ENCODE measurements at places on chromosomes 16 and 17.

DNA sequence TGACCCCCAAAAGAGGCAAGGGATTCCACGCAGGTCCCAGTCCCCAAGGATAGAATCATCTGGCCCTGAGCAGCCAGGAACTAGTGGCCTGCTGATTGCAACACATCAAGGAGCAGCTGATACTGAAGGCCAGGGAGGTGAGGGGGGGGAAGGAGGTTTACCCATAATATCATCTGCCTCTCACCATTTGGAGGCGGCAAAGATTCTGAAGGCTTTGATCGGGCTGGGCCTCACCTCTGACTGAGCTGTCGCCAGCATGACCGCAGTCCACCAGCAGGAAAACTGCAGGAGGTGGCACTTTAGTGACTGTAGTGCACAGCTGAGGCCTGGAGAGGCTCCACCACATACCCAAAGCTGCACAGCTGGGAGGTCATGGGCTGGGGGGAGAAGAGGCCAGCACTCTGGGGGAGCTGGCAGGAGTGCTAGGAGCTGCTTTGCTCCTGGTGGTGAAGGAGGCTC is 20.5 kb upstream of the ITGA3 start:
- no peak for DNase-seq

DNA sequence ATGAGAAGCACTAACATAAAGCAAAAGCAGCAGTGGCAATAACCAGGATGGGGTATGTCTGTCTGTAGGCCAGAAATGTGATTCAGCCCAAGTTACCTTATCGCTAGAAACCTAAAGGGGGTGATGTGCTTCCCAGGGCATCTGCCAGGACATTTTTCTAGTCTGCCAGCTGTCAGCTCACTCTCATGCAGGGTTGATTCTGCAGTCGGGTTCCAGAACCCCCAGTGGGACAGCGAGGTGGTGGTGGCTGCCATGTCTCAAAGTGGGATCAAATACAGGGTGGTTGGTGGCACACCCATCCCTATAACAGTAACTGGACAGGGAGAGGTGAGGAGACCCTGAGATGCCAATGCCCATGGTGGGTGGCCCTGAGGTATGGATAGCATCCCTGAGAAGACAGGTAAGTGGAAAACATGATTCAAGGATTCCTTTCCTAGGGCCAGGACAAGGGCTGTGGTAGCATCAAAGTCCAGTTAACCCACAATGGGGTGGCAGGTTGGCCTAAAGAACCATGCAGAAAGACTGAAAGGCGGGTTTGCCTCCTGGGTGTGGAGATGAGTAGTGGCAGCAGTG is 84.3 kb downstream of the TNFRSF13B start:
- DNase-seq = no peak

DNA sequence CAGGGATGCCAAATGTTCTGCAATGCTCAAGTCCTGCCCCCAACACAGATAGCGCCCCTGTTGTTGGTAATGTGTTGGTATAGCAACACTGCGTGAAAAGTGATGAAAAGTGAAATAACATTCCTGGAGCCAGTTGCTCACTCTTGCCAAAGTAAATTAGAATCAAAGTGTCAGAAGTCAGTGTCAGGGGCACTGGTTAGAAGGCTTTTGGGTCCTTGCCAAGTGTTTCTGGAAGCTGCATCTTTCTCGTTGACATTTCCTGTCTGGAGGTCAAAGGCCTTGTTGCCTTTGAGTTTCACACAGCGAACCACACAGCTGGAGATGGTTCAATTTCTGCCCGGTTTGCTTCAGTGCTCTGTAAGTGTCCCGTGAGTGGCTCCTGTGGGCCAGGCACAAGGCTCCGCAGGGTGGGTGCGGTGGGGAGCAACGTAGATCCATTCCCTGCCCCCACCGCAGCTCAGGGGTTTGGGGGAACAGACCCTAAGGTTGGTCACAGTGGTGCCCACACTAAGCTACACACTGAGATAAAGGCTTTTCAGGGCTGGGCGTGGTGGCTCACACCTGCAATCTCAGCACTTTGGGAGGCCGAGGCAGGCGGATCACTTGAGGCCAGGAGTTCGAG is 3.6 kb upstream of the SLC16A5 start:
- DNase-seq = no peak

GRCh38 chr16:80924372-80924978 is 82.2 kb downstream of the CMC2 start:
- no peak for DNase-seq

- no peak for DNase-seq
Measured at GRCh38 chr16:12406158-12406557, 397.5 kb downstream of the CPPED1 start.

DNA sequence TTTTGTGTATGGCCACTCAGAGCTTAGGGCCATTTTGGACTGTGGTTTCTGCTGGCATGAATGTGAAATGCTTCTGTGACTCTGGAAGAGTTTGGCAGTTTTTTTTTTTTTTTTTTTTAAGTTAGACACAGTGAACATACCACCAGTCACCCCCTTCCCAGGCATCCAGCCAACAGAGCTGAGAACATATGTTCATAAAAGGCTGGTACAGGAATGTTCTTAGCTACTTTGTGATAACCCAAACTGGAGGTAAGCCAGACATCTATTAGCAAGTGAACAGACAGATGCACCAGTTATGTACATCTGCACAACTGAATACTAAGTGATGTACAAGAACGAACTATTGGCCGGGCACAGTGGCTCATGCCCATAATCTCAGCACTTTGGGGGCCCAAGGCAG is 92.7 kb downstream of the ABCC1 start:
- peak; percentile 43 for DNase-seq

DNA sequence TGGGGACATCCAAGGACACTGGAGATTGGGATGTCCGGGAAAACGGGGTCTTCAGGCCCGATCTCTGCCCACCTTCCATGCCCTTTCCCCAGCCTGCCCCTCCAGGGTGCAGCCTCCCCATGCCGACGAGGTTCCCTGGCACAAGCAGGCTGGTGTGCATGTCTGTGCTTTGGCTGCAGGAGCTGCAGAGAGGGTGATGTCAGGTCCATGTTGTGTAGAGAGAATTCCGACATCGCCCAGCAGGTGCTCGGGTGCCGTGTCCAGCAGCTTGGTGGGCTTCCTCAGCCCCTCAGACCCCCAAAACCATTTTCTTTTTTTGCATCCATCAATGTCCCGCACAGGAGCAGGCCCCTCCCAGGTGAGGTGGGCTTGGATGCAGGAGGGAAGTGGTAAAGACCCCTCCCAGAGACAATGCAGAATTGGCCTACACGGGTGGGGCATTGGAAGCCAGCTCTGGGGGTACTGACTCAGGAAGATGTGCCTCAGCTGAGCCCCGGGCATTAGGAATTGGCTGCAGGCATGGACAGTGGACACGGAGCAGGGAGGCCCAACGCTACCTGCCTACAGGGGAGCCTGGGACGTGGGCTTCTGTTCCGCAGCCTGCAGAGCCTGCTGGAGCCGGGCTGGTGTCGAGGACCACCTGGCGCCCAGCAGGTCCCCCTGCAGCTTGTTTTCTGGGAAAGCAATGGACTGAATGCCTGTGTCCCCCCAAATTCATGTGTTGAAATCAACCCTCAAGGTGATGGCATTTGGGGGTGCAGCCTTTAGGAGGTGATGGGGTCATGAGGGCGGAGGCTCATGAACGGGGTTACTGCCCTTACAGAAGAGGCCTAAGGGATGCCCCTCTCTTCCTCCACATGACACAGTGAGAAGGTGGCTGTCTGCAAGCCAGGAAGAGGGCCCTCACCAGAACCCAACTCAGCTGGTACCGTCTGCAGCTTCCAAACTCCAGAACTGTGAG is 97.5 kb downstream of the METRNL start:
- DNase-seq = no peak

DNA sequence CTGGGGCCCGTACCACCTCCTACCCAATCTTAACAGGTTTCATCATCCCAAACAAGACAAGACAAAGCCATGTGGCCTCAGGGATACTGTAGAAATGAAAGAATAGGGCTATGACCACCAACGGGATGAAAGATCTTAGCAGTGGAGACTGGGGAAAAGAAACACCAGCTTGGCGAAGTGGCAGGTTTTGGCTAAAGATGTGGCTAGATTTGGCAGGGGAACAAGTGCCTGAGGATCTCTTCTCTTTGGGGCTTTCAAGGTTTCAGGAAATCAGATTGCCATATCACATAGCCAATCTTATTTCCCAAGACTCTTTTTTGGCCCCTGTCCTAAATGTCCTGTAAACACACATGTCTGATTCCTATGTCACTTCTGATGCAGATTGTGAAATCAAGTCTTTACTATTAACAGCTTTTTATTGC is 6.9 kb downstream of the KRT24 start:
- DNase-seq = no peak

DNA sequence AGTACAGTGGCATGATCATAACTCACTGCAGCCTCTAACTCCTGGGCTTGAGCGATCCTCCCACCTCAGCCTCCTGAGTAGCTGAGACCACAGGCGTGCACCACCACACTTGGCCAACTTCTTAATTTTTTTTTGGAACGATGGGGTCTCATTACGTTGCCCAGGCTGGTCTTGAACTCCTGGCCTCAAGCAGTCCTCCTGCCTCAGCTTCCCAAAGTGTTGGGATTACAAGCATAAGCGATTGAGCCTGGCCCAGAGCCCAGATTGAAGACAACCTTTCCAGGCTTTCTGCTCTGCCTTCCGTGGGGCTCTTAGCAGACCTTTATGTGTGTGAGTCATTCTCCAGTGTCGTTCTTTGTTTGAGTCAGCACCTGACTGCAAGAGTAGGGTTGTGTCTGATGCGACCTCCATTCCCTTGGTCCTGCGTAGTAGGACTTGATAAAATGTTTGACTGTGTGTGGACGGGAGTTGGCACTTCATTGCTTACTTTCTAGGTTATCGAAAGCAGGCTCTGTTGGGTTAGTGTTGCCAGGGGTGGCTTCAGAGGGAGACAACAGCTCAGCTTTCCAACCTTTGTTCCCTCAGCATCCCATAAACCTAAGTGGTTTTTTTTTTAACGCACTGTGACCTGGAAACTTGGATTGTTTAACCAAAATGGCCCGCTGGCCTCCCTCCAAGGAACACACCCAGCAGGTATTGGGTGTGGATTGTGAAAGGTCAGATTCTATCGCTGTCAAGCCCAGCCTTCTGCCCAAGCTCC is 26.4 kb downstream of the EEF2K start:
- DNase-seq = no peak
